ENCODE measurements at places on chromosomes 7 and 10. TPM values are rescaled to one million over a fixed set of nuclear protein-coding genes. Genes with fewer than 3 reads are reported as not detected.

GRCh38 chr10:75266945-75267344 is 31.2 kb upstream of the COMTD1 start:
- H3K4me1 ChIP-seq: no peaks in the 10 kb centered on the region
- no peak for DNase-seq
- no peak overlapping the region for H3K27ac ChIP-seq
- H3K27me3 ChIP-seq: no peaks in the 10 kb centered on the region

DNA sequence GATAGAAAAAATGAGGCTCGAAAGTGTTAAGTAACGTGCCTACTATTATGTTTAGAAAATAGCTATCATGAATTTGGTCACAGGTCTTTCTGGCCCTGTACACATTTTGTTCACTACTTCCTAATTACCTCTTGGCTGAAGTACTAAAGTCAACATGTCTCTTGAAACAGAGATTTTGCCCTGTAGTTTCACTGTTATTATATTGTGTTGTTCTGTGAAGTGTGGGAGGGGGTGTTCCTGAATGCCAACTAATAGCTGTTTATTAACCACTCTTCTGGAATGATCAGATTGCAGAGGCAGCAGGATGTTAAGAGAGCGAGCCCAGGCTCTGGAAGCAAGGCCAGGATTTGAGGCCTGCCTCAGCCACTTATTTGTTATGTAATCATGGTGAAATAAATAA is 72.1 kb downstream of the RNF133 start:
- no peak for DNase-seq
- no peak overlapping the region for H3K27ac ChIP-seq
- H3K27me3 ChIP-seq: no peaks in the 10 kb centered on the region
- H3K4me1 ChIP-seq: no peaks in the 10 kb centered on the region

RAB19 gene
- polyA plus RNA-seq: not detected

IL2RA gene
- polyA plus RNA-seq: not detected

AGR3 gene
- not detected for polyA plus RNA-seq

Measured in SK-N-SH (cell line).